ENCODE measurements at places on chromosomes 5 and 9.
A peak's percentile ranks its signal among the peaks of the same experiment; 100 is the strongest.

DNA sequence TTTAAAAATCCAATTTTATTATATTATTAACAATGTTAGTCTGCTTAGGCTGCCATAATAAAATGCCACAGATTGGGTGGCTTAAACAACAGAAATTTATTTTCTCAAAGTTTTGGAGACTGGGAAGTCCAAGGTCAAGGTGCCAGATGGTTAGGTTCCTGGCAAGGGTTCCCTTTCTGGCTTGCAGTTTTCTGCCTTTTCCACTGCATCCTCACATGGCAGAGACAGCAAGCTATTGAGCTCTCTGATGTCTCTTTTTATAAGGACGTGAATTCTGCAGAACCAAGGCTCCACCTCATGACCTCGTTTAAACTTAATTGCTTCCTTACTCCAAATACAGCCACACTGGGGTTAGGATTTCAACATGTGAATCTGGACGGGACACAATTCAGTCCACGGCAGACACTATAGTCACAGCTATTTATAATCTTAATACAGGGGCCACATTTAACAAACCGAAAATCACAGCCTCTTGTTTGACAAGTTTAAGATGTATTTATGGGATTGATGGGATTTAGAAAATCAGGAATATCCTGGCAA lies 174.9 kb upstream of the PUM3 start:
- no peak for DNase-seq

- DNase-seq, result no peak
These were observed 58.9 kb downstream of the GNA14 start for GRCh38 chr9:77589046-77589795.

- no peak for DNase-seq
These were observed 70.2 kb downstream of the ANKRD33B start for GRCh38 chr5:10634050-10634449.

- DNase-seq, result no peak
These were observed 162.2 kb downstream of the CDC42SE2 start for GRCh38 chr5:131426011-131426410.

GRCh38 chr9:31759703-31760102 lies 624.7 kb upstream of the ACO1 start:
- DNase-seq, result no peak

DNA sequence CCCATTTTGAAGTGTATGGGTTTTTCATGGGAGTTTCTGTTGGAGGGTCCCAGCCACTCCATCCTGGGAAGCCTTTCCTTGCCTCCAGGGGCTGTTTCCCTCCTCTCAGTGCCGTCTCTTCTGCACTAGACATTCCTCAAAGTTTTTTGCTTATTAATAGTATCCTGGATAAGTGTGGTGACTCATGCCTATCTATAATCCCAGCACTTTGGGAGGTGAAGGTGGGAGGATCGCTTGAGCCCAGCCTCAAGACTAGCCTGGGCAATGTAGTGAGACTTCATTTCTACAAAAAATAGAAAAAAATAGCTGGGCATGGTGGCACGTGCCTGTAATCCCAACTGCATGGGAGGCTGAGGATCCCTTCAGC lies 43.1 kb downstream of the RALGPS1 start:
- DNase-seq, result no peak

DNA sequence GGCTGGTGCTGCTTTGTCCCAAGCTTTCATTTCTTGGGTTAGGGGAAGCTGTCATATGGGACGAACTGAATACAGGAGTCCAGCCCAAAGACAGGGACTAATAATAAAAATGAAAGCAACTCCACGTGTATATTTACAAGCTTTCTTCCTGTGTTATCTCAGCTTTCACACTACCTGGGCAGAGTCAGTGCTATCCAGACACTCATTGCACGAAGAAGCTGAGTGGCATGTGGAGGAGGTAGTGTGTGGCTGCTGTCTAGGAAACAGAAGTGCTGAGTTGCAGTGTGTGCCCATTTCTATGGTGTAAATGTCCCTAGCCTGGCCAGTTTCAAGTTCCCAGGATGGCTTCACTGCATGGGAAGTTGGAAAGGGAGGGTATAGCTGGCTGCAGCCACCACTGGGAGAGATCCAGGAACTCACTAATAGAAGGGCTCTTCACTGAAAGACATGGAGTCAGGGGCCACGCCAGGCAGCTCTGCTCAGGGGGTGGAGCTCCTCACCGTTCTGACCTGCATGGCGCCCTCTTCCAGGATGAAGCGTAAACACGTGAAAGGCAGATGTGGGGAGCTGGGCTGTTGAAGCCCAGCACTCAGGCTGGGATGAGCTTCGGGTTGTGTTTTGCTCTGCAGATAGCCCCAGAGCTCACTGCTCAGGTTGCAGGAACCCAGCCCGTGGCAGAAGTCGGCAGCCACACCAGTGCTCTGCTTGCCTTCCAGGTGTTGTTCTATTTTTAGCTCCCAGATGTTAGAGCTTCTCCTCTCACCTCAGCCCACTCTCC lies 116.9 kb downstream of the IRX2 start:
- no peak for DNase-seq

- DNase-seq, result no peak
These were observed 14.6 kb downstream of the PDCD6 start for GRCh38 chr5:285991-286557.

- peak; percentile 66 for DNase-seq
These were observed 16.2 kb upstream of the NDUFB6 start for GRCh38 chr9:32589083-32589723.

GRCh38 chr9:107340920-107341632 lies 58.0 kb downstream of the RAD23B start:
- peak; percentile 48 for DNase-seq

DNA sequence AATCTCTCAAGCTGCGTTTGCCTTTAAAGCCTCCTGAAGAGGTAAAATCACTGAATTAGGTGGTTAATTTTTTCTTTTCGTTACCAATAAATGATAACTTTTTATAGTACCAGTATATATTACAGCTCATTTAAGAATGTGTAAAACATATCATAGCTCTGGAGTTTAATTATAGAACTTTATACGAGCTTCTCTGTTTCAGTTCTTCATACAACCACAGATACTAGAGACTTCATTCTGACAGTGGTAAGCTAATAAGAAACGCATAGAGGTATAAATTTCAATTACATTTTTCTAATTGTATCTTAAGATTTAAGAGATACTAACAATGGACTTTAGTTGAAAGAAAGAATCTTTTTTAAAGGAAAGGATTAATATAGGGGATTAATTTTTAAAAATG lies 73.9 kb downstream of the PBX3 start:
- DNase-seq, result no peak

DNA sequence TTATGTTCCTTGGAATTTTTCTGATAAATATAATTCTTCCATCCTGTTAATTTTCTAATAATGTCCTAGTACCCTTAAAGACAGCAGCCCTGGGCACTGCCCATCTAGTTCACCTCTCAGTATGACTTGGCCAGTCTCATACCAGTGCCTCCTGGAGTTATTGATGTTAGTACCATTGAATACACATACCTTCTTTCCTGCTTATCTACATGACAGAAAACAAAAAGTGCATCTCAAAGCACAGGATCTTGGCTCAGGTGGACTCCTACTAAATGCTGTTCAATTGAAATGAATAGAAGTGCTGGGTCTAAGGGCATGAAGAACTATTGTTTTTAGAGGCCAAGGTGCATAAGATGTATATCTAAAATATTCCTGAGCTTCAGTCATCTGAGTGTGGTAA lies 669.7 kb downstream of the NR2F1-AS1 start:
- no peak for DNase-seq

GRCh38 chr9:113798062-113799030 lies 77.8 kb upstream of the ZNF618 start:
- no peak for DNase-seq

DNA sequence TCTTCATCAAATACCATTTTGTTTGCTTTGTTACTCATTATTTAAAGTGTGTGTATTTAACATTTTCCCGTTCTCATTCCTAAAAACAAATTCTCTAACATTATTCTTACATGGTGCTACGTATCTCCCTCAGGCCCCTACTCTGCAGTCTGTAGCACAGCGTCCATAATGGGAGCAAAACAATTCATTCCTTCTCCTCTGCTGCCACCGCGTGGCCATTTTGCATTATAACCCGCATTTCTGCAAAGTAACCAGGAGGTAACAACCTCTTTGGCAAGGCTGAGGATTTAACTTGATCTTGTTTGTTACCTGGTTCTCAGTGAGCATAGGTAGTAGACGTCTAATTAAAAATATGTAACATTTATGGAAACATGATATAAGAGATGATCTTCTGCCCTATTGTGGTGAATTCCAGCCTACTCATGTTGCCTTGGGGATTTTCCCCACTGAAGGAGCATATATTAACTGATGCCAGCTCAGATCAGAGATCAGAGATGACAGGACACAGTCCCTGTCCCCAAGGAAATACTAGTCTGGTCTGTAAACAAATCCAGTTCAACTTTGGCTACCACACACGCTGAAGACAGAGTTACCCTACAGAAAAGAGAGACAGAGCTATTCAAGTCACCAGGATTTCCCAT lies 10.5 kb downstream of the OR1K1 start:
- DNase-seq, result peak; percentile 87

- DNase-seq, result no peak
These were observed 133.0 kb downstream of the ZDHHC21 start for GRCh38 chr9:14560194-14560593.

- DNase-seq, result peak; percentile 75
These were observed 8.7 kb upstream of the INSYN2B start for GRCh38 chr5:169988947-169989346.

DNA sequence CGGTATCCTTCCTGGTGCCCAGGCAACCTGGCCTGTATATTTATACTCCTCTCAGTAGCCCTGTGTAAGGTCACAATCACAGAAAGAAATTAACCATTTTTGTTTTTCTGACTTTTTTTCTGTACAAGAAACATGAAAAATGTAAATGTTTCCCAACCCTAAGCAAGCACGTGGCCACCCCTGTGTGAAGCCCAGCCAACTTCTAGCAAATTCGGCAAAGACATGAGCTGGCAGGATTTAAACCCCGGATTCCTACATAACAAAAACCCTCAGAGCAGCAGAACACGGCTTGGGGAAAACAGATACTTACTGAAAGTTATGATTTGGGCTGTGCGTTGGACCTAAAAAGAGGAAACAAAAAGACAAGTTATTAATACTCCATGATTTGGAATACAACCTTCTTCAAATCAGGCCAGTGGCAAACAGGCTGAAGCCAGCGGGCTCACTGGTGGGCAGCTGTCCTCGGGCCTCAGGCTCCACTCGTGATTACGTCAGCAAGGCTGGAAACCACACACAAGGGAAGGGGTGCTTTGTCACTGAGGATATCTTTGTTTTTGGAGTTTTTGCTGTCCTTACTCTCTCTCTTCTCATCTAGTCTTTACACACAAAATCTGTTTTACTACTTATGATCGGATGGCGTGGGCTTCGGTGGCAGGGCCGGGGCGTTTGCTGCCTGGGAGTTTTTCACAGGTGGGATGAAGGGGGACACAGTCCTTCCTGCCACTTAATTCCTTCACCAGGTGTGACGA lies 194.1 kb downstream of the ROR2 start:
- DNase-seq, result no peak

DNA sequence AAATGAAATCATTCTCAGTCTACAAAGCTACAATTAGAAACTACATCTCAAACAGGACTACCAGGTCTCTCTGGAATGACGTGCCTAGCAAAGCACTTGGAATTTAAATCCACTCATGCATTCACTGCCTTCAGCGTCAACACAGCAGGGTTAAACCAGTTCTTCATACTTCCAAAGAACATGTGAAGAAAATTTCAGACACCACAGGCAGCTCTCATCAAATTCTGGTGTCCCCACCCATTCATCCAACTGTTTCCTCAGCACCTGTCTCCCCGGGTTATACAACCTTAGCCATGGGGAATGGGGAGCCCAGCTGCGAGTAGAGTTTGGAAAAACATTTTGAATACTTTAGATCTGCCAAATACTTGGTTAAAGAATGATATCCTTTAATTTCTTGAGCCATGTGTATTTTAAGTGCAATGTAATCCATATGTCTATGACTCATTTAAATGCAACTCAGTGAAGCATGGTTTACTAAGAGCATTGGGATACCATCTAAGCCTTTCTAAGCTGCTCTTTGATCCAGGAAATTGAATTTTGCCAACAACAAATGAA lies 17.5 kb downstream of the ADAM19 start:
- DNase-seq, result no peak

- DNase-seq, result no peak
These were observed 43.1 kb downstream of the BICD2 start for GRCh38 chr9:92721548-92721947.

DNA sequence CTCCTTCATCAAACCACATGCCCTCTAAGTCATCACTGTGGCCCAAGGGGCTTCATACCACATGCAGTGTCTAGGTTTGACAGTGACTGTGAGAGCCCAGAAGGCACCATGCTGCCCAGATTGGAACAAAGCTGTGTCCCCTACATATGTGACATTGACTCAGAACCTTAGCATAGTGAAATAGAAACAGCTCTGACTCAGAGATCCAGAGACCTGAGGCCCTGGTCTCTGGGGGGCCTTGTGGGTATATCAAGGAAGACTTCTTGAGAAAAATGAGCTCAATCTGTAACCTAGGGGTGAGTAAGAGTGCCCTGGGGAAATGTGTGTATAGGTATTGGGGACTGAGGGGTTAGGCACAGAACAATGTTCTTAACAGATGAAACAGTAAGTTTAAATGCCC lies 7.1 kb upstream of the ENTREP1 start:
- no peak for DNase-seq

DNA sequence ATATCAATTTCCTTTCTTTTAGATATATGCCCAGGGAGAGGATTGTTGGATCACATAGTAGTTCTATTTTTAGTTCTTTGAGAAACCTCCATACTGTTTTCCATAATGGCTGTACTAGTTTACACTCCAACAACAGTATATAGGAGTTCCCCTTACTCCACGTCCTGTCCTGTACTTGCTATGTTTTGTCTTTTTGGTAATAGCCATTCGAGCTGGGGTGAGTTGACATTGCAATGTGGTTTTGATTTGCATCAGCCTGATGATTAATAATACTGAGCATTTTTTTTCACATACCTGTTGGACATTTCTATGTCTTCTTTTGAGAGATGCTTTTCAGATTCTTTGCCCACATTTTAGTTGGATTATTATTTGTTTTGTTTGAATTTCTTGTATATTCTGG lies 445.9 kb downstream of the NTRK2 start:
- no peak for DNase-seq

- DNase-seq, result peak; percentile 32
These were observed 30.7 kb upstream of the CORO2A start for GRCh38 chr9:98222885-98223691.

DNA sequence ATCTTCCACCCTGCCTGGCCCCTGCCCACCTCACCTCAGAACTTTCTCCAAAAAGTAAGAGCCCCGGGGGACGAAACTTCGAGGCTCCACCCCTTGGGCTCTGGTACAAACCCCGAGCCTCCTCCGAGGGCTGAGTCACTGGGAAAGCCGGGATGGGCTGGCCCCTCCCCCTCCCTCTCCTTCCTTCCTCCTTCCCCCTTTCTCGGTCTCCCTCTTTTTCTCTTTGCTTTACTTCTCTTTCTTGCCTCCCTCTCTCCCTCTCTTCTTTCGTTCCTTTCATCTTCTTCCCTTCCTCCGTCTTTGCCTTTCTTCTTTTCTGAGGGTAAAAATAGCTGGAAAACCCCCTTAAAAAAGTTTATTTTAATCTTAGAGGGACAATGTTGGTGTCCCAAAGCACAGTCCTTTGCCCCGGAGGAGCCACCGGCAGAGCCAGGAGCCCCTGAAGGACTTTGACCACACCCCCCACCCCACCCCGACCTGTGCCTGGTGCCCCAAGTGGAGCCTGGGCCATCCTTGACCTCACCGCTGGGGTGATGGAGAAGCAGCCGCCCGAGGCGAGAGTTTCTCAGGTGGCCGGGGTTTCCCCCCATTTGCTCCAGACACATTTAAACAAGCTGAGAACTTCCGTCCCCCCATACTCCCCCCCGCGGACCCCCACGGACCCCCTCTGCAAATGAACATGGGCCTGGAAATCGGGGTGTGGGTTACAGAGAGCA lies 5.7 kb upstream of the NOTCH1 start:
- DNase-seq, result peak; percentile 56
